Stimulated activated CD8-positive, alpha-beta memory T cell treated with anti-CD3 and anti-CD28 coated beads, Interleukin-4, amount 100 ng/mL, for 1 hour (primary cell): ENCODE measurements at places on chromosomes 5 and 9.

DNA sequence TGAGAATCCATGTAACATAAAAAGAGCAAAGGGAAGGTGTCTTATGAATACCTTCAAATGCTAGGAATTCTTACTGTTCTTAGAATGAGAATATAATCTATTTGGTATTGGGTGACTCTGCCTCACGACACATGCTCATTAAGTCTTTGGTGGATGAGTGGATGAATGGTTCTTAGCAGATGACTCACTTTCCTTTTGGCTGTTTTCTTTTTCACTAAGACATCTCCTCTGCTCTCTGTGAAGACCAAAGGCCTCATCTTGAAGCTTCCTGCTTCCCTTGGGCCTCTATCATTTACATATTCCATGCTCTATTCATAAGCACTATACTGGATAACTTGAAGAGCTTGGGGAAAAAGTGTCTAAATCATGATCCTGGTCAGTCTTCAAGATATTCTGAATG lies 468.1 kb downstream of the SPATA31D1 start:
- no peak for DNase-seq

- DNase-seq = no peak
These were observed 515.0 kb downstream of the EFNA5 start for GRCh38 chr5:107155707-107156106.

DNA sequence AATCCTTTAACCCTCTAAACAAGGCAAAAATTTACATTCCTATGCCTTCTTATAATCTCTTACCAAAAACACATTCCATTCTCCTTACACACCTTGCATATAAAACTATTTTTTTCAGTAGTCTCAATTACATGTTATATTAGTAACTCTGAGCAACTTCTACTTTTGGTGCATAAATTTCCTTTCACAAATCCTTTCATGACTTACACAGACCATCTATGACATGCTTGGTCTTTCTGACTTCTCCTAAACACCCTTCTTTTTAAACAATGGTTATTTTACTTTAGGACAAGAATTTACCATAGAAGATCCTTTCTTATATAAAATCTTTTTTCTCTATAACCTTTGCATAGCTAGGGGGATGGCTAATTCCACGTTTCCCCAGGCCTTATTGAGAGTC lies 208.0 kb upstream of the ARRDC3 start:
- DNase-seq = no peak

GRCh38 chr5:3694819-3695218 lies 99.2 kb downstream of the IRX1 start:
- DNase-seq = no peak
